ENCODE measurements at places on chromosomes 7 and 10.

GRCh38 chr7:148185041-148185440 is 405.5 kb upstream of the C7orf33 start:
- no peak for DNase-seq

GRCh38 chr10:86684331-86685097 is 16.2 kb downstream of the LDB3 start:
- DNase-seq, result peak; percentile 81

GRCh38 chr7:2373124-2373556 is 18.5 kb downstream of the EIF3B start:
- DNase-seq, result no peak

DNA sequence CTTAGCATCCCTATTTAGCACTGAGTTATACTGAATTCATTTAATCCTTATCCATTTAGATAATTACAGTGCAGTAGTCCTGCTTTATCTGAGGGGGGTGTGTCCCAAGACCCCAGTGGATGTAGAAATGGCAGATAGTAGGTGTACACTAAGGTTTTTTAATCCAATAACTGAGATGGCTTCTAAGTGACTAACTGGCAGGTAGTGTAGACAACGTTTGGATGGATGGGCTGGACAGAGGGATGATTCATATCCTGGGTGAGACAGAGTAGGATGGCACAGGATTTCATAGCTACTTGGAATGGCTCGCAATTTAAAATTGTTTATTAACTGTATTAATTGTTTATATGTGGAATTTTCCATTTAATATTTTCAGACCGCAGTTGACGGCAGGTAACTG is 295.6 kb downstream of the CCDC3 start:
- DNase-seq, result no peak

- DNase-seq, result no peak
These were observed 4.4 kb upstream of the ARID5B start for GRCh38 chr10:61896854-61897661.

GRCh38 chr7:1249731-1250130 is 17.1 kb downstream of the UNCX start:
- no peak for DNase-seq

DNA sequence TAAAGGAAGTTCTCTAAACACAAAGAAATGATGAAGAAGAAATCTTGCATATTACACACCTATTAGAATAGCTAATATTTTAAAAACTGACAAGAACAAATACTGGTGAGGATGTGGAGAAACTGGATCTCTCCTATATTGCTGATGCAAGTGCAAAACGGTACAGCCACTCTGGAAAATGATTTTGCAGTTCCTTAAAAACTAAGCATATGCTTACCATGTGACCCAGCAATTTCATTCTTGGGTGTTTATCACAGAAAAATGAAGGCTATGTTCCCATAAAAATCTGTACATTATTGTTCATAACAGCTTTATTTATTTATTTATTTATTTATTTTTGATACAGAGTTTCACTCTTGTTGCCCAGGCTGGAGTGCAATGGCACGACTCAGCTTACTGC is 14.9 kb upstream of the PLEKHA1 start:
- DNase-seq, result no peak

DNA sequence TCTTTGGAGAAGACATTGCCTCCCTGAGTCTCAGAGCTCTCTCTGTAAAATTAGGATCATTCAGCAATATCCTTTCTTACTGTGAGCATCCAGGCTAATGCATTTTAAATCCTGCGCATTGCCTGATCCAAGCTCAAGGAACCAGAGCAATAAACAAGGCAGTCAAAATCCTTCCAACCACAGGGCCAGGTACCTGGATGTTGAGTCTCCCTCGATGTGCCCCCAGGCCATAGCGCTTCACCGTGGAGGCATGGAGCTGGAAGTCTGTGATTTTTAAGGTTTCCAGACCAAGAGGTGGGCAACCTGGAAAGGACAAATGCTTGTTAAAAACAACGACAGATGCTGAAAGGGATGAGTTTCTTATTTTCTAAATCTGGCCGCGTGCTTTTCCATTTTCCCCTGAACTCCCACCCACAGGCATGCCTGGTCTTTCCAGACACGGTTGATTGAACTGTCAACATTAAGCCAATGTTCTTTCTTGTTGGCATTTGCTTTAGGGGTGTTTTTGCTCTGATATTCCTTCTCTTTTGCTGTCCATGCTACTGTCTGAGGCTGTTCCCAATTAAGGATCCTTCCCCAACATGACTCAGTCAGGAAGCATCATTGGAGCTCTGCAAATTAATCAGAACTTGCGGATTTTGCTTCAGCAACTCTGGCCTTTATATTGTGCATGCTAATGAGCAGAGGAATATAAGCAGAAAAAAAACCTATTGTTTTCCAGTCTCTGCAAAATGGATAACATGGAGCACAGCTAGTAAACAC is 29.0 kb downstream of the CPXM2 start:
- DNase-seq, result no peak

GRCh38 chr10:34530778-34531177 is 284.3 kb downstream of the PARD3 start:
- no peak for DNase-seq

All from ascending aorta (tissue), 2 donors.